ENCODE measurements at places on chromosomes 3 and 15. TPM values are rescaled to one million over a fixed set of nuclear protein-coding genes. Genes with fewer than 3 reads are reported as not detected.

RPP14 gene
- total RNA-seq = 22.5 TPM

TF gene
- 5.6 TPM for total RNA-seq

GPR176 gene
- 1.4 TPM for total RNA-seq

CTXND1 gene
- 0.94 TPM for total RNA-seq

STRIT1 gene
- total RNA-seq = not detected

GHSR gene
- not detected for total RNA-seq

GOLGA6D gene
- total RNA-seq = not detected

NOX5 gene
- not detected for total RNA-seq

FAM227B gene
- 19.4 TPM for total RNA-seq

ALPK3 gene
- total RNA-seq = 114 TPM

SLC22A14 gene
- not detected for total RNA-seq

MDFIC2 gene
- total RNA-seq = not detected

ISL2 gene
- not detected for total RNA-seq

TM6SF1 gene
- 6.8 TPM for total RNA-seq

- no peak for DNase-seq
These were observed 56.3 kb downstream of the OSBPL10 start for GRCh38 chr3:31924610-31925270.

- no peak for DNase-seq
These were observed 120.9 kb upstream of the RGMA start for GRCh38 chr15:93209690-93210445.

GRCh38 chr3:59142556-59142955 is 92.7 kb upstream of the CFAP20DC start:
- no peak for DNase-seq

GRCh38 chr3:74603292-74603691 is 11.2 kb downstream of the CNTN3 start:
- DNase-seq = no peak

DNA sequence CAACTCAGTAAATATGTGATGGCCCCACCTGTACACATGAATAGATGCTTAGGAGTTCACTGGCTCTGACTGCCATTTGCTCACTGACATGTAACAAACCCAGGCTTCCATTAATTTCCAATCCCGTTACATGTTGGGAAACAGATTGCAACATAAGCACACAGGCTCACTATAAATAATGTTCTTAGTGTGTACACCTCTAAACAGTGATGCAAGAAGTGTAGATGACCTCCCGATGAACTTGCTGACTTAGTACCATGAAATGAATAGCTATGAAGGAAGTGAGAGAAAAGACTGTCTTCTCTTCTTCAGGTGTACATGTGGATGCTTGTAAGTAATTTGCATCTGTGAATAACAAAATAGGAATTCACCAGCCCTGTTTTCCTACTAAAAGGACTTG is 21.4 kb upstream of the FSIP1 start:
- no peak for DNase-seq

- DNase-seq = no peak
These were observed 63.4 kb upstream of the ITGA11 start for GRCh38 chr15:68495221-68495950.

DNA sequence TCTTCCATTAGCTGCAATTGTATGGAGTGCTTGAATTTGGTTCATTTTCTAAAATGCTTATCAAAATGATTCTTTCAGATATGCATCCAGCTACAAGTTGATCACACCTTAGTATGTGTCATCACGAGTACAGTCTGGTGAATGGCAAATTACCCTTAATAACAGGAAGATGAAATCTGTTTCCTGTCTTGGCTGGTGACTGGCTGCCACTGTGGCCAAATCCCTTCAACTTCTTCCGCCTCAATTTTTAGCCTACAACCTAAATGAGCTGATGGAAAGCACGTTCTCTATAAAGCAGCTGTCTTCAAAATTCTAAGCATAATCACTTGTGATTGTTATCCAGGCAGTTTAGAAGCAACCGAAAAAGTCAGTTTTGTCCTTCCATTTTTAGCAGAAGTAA is 387.1 kb upstream of the NECTIN3 start:
- no peak for DNase-seq

GRCh38 chr3:184647405-184647936 is 64.4 kb downstream of the MAGEF1 start:
- DNase-seq = no peak

GRCh38 chr3:85877631-85878030 is 918.8 kb downstream of the CADM2 start:
- no peak for DNase-seq

DNA sequence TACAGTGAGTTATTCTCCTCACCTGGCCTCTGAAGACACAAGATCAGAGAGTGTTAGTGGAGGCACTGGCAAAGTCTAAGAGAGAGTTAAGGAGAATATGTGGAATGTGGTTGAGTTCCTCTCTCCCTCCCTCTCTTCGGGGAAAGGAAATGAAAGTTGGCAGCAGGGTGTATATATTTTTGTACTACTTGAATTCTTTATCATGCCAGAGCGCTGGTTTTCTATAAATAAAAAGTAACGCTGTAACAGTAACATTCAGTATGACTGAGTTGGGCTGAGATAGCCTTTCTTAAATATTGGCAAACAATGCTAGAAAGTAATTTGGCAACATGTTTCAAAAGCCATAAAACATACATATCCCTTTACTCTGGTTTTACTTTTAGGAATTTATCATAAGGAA is 77.5 kb upstream of the TNFAIP8L3 start:
- DNase-seq = no peak

DNA sequence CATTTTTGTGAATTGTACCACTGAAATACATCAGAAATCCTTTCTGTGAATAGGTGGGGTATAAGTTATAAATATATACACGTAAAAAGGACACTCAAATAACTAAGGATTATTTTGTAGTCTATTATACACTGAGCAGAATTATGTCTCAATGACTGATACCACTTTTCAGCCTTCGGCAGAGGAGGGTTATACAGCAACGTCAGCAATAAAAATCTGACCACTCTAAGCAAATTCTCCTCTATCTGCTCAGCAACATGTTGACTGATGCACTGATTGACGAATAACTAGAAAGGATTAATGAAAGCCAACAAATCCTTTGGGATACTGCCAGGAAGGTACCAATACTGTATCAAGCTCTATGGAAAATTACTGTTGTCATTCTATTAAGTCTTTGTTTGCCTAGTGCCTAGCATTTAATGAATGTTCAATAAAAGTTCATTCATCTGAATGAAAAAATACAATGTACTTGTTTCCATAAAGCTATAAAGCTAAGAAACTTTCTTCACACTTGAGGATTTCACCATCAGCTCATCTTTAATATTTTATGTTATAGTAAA is 5.2 kb downstream of the ARPP19 start:
- no peak for DNase-seq

DNA sequence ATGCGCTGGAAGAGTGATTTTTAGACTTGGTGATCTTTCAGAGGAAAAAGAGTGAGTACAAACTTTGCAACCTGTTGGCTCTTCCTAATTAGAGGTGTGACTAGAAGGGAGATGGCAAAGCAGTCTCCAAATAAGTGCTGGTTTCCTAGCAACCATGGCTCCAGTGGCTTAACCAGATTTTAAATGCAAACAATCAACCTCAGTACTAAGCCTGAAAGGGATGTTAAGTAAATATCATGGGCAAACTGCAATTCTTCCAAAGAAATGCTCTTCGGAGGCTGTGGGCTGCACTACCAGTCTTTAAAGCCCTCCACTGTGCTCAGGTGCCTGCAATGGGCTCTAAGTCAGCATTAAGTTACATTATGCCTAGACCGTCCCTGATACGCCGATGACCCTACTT is 678.1 kb upstream of the CCDC54 start:
- DNase-seq = no peak

DNA sequence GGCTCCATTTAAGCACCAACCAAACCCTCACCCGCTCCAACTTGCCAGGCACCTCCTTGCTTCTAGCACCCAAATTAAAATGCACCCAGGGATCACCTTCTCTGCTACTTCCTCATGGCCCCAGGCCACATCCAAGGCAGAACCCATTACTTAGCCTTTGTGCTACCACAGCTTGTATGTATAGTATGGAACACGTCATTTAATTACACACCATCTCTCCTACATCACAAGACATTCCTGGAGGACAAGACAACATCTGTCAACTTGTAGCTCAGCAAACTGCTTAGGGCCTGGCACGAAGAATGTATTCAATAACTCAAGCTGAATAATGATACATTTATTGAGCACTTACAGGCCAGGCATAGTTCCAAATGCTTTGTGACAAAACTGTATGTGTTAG is 23.3 kb downstream of the ZDHHC3 start:
- no peak for DNase-seq

- no peak for DNase-seq
These were observed 2.8 kb upstream of the DNAH1 start for GRCh38 chr3:52313188-52313773.

- DNase-seq = no peak
These were observed 31.6 kb downstream of the PIK3CB start for GRCh38 chr3:138803006-138803653.

- DNase-seq = peak; percentile 40
These were observed 15.5 kb upstream of the ONECUT1 start for GRCh38 chr15:52805351-52806283.

DNA sequence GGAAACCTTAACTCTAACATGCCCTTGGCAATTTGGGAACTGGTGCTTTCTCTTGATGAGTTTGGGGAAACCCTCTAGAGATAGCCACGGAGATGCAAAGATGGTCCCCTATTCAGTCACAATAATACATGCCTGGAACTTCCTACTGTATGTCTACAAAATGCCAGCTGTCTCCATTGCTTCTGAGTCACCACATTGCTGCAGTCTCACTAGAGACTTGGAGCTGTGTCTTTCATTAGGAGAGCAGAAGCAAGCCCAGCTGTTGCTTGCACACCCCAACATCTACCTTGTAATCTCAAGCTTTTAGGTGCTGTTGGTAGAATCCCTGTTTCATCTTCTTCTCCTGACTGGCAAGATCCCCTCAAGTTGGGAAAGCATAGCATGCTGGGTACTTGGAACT is 261.0 kb downstream of the ADAMTSL3 start:
- DNase-seq = no peak

GRCh38 chr3:100533176-100533575 is 40.8 kb downstream of the TMEM45A start:
- no peak for DNase-seq

GRCh38 chr3:98518816-98519215 is 3.9 kb downstream of the CLDND1 start:
- DNase-seq = no peak

GRCh38 chr3:55000546-55000945 is 72.7 kb upstream of the LRTM1 start:
- DNase-seq = no peak

- no peak for DNase-seq
These were observed 312.0 kb downstream of the EPHB1 start for GRCh38 chr3:135107043-135107442.

GRCh38 chr3:50347187-50347813 is 1.8 kb upstream of the ZMYND10 start:
- peak; percentile 77 for DNase-seq

DNA sequence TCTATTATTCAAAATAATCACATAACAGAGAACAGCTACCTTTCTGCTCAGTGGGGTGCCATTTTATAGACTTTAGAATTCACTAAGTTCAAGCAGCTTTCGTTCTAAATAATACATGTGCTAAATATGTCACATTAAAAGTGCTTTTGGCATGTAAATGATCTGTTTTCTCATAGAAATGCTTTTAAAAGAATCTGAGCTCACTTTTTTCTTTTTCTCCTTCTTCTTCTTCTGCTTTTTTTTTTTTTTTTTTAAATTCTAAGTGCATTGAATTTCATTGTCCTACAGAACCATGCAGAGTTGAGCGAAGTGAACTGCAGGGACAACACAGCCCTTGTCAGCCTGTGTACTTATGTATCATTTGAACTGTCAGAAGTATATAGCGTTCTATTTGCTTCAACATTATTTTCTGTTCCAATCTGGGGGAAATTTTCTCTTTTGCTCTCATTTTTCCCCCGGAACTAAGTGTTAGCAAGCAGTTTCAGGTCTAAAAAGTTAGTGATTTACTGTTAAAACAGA is 193.8 kb upstream of the TMCO5A start:
- no peak for DNase-seq

DNA sequence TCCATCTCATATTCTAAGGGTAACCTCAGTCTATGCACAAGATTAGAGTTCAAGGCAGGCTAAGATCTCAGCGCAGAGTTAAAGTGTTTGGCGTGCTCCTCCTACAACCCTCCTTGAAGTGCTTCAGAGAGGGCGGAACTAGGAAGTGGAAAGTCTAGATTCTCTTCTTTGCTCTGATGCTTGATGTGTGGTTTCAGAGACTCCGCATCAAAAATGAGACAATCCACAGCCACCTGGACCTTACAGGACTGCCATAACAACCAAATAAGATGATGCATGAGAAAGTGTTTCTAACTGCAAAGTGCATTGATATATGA is 161.3 kb upstream of the ATP11B start:
- DNase-seq = no peak

DNA sequence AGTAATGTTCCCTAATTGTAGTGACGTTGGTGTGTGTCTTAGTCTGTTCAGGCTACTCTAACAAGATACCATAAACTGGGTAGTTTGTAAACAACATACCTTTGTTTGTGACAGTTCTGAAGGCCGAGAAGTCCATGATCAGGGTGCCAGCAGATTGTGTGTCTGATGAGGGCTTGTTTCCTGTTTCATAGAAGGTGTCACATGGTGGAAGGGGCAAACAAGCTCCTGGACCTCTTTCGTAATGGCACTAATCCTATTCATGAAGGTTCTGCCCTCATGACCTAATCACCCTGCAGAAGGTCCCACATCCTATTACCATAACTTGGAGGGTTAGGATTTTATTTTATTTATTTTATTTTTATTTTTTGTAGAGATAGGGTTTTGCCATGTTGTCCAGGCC is 11.1 kb downstream of the ATXN7 start:
- no peak for DNase-seq

DNA sequence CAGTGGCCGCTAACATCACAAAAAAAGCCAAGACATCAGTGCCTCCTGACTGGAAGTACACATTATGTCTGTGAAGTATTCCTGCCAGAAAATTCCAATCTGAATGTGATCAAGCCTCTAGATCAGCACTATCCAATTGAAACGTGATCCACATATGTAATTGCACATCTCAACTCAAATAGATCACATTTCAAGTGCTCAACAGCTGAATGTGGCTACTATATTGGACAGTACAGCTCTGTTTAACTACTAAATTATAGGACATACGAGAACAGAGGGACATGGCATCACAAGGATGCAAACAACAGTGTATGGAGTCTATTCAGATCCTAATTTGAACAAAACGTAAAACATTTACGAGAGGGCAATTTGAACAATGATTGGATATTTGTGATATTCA is 542 bp upstream of the UBAP1L start:
- no peak for DNase-seq

GRCh38 chr3:185825639-185826481 is 1.0 kb upstream of the IGF2BP2 start:
- peak; percentile 63 for DNase-seq

Data from Right ventricle myocardium superior (tissue), 1 donor.